Stimulated activated CD8-positive, alpha-beta memory T cell treated with anti-CD3 and anti-CD28 coated beads, Interleukin-4, amount 100 ng/mL, for 4 hours (primary cell): ENCODE measurements at places on chromosomes 6 and 20.

DNA sequence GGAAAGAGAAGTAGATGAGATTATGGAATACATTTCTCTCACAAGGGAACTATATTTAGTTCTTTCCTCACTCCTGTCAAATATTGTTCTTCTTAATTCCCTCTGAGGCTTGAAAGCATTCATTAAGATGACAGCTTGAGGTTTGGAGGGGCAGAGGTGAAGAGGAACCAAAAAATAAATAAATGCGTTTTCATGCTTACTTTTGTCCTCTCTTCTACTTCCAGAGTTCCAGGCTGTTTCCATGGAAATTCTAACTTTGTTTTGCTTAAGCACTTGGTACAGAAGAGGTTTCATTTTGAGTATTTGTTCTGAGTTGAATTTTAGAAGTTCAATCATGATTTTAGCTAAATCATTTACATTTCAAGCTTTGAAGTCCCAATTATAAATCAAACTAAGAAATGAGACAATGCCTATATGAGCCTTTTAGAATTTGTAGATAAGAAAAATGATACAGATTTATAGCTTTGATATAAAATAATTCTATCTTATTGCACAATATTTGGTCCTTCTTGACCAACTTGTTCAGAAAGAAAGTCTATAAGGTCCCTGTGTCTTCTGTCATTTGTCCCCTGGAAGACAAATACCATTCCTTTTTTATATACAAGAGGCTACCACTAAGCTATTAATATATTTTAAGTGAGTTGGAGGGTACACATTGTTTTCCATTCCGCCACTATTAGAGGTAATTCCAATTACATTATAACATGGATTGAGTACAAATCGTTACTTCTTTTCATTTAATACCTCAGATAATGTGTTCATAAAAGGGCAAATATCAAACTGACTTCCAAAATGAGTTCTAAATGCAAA, 16.3 kb downstream of the RBM24 start:
- DNase-seq = no peak

GRCh38 chr6:41748542-41748941, 1.3 kb upstream of the PGC start:
- DNase-seq = no peak

DNA sequence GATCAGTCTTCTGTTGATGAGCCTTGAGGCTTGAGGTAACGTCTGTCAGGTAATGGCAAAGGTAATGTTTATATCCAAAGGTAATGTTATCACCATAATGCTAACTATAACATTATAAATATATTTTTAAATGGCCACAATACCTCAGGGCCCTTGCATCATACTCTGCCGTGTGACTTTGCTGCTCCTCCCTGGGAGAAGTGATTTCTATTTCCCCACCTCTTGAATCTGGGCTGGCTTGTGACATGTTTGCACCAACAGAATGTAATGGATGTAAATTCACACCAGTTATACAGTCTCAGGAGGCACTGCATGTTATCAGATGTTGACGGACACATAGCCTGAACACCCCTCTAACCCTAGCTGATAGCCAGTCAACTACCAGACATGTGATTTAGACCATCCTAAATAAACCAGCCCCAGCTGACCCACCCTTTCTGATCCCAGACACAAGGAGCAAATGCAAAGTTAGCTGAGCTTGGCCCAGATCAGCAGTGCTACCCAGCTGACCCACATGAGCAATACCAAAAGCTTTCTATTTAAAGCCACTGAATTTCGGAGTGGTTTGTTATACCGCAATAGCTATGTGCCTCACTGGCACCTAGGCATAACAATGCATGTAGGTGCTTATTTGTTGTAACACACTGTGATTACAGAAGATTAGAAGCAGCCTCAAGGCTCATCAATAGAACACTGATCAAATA, 93.8 kb upstream of the SIRPA start:
- DNase-seq = no peak

- DNase-seq = no peak
Observed at GRCh38 chr20:24473435-24474223, 4.2 kb downstream of the SYNDIG1 start.

DNA sequence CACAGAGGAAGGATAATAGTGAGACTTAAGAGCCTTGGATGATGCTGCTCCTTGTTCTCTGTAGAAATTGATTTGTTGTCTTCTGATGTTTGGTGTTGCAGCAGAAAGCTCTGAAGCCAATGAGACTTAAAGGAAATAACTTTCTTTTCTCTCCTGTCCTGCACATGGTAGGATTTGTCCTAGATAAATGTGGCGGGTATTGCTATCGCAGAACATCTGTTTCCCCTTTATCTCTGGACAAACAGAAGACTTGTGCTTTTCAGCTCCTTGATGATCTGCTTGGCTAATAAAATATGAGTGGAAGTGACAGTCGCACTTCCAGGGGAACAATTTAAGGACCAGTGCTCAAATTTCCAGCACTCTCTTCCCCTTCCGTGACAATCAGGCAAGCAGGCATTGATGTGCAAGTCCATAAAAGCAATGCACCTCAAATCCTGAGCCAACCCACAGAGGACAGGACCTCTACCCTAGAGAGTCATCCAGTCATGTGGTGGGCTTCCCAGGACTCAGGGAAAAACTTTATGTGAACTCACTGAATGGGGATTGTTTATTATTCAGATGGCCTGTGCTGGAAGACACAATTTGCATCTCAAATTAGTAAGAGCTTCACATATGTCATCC, 9.9 kb upstream of the NCR2 start:
- DNase-seq = no peak

- DNase-seq = no peak
Observed at GRCh38 chr20:18005170-18005989, 36.6 kb downstream of the MGME1 start.
